Activated CD4-positive, alpha-beta T cell treated with anti-CD3 and anti-CD28 coated beads for 24 hours (primary cell): ENCODE measurements at places on chromosomes 11 and 22.
A peak's percentile ranks its signal among the peaks of the same experiment; 100 is the strongest.

DNA sequence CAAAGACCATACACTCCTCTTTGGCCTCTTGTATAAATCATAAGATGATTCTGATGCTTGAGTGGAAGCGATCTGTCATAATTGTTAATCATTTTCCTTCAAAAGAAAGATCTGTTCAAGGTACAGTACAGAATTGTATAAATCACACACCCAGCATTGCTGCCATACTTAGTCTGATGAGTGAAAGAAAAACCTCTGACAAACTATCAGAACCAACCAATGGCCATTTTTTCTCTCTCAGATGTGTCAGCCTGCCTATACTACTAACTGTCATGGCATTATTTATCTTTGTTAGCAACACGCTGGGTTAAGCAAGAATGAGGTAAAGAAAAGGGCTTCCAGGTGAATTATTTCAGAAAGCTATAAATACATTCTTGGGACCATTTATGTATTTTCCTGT lies 1112.7 kb upstream of the TENM4 start:
- DNase-seq: no peak

- no peak for DNase-seq
Observed at GRCh38 chr22:25540908-25541660, 23.4 kb upstream of the GRK3 start.

- DNase-seq: no peak
Observed at GRCh38 chr11:38598418-38598817, 2000.4 kb upstream of the RAG2 start.

- no peak for DNase-seq
Observed at GRCh38 chr11:45546366-45546765, 119.1 kb downstream of the CHST1 start.

GRCh38 chr11:105448703-105449079 lies 161.2 kb upstream of the GRIA4 start:
- no peak for DNase-seq

- DNase-seq: no peak
Observed at GRCh38 chr11:126808836-126809235, 191.7 kb downstream of the KIRREL3 start.

- DNase-seq: no peak
Observed at GRCh38 chr11:64649291-64649697, 58.3 kb downstream of the SLC22A12 start.

DNA sequence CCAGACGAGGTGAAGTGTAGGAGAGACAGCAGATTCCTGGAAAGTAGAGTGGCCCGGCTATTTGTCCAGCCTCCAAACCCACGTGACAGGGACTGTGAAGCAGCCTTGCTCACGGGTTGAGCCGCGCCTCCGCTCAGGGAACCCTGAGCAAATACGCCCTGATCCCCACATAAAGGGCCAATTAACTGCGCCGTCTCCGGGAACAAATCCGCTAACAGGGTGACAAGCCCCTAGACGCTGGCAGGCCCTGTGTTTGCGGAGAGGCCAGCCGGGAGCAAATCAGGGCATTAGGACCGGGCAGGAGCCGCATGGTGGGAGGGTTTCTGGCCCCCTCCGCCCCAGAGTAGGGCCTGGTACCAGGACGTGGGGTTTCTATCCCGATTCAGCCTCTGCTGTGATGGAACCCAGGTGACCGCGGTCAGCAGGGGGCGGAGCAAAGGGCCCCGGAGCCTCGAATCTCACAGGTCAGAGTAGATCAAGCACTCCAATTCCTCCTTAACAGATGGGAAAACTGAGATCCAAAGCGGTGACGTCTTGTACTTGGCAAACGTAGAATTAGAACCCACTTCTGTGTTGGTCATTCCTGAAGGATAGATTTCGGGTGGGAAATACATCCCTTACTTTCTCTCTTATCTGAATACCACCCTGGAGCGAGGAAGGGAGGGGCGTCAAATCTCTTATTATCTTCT lies 2.0 kb upstream of the ROBO3 start:
- no peak for DNase-seq

GRCh38 chr11:58471892-58472291 lies 29.9 kb upstream of the OR5B12 start:
- no peak for DNase-seq

GRCh38 chr11:48011798-48012391 lies 31.5 kb downstream of the PTPRJ start:
- peak; percentile 47 for DNase-seq

- DNase-seq: no peak
Observed at GRCh38 chr11:111405551-111405950, 26.5 kb upstream of the POU2AF1 start.

DNA sequence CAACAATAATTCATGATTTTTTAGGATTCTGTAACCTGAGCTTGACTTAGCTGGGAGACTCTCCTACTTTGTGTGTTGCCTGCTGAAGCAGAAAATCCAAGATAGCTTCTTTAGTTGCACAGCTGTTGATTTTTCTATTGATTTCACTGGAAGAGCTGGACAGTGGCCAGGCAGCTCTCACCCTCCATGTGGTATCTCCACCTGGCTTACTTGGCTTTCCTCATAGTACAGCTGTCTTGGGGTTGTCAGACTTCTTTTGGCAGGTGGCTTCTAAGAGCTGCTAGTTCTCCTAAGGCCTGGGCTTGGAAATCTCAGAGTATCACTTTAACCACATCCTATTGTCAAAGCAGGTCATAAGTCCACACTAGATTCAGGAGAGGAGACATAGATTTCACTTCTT lies 130.8 kb upstream of the SPON1 start:
- DNase-seq: no peak

- no peak for DNase-seq
Observed at GRCh38 chr11:19832901-19833300, 120.3 kb downstream of the NAV2 start.

- DNase-seq: no peak
Observed at GRCh38 chr11:7154881-7155361, 66.1 kb downstream of the RBMXL2 start.

DNA sequence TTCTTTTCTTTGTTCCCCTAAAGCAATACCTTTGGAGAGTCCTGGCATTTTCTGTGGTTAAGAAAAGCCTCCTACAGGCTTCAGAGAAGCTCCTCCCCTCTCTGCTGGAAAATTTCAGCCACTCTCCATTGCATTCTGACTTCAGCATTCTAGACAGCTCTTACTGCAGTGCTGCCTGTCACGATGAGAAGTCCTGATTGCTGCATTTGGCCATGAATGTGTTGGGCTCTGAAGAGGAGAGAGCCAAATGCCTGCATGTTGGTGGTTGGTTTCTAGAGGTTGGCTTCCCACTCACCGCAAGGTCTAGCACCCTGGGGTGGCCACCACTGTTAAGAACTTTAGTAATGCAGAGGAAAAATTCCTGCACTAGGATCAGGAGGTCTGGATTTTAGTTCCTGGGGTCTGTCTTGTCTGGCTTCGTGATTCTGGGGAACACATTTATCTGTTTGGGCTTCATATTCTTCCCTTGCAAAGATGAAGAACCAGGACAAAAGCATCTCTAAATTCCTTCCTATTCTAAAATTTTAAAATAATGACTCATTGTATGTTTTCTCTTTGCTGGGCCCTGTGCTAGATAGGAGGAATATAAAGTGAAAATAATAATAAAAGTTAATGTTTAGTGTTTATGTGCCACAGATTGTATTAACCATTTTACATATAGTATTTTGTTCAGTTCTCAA lies 38.1 kb downstream of the COA4 start:
- DNase-seq: no peak

DNA sequence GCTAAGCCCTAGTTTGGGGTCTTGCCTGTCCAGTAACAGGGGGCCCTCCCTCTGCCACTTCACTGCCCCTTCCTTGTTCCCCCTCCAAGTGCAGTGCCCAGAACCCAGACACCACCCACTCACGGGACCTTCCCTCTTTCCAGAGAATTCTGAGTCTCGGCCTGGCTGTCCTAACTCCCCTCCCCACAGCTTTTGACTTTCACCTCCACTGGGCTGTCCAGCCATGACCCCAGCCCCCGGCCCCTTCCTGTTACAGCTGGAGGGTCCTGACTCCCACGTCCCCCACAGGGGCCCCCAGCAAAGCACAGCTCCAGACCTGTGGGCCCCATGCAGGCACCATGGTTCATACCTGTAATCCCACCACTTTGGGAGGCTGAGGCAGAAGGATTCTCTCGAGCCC lies 71.5 kb downstream of the BRD1 start:
- DNase-seq: no peak

- no peak for DNase-seq
Observed at GRCh38 chr11:94840209-94840608, 72.1 kb downstream of the AMOTL1 start.

- no peak for DNase-seq
Observed at GRCh38 chr11:69170704-69171103, 15.0 kb downstream of the SMIM38 start.

GRCh38 chr11:134783234-134783633 lies 371.2 kb upstream of the B3GAT1 start:
- DNase-seq: no peak

- no peak for DNase-seq
Observed at GRCh38 chr11:88308576-88308975, 29.0 kb downstream of the CTSC start.

- no peak for DNase-seq
Observed at GRCh38 chr11:44670794-44671193, 56.0 kb upstream of the TSPAN18 start.

DNA sequence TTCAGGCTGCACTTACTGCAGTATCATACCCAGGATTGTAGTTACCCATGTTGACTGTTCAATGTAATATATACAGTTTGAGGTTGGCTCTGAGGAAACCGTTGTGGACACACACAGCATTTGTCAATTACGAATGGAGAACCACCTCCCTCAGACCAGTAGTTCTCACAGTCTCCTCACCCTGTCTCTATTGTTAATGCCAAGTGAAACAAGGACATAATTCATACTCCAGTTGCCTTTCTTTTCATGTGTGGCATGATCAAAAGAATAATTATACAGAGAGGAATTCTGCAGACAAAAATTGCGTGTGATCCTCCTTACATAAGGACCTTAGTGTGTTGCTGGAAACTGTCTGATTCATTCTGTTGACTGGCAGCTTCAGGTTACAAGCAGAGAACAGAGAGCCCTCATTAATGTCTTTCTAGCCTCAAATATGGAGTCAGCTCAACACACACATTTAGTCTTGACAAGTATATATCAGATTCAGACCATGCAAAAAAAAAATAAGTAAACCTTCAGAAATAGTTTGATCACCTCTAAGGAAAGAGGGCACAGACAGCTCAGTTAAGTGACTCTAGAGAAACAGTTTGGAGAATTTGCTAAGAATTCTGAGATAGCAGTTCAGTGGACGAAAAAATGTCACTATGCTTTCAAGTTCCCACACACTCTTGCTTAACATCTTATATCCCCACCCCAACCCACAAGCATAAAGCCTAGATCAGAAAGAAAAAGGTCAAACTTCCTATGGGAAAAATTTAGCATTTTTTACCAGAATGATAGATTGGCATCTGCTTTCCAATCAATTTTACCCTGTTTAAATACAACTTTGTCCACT lies 96.1 kb downstream of the MAML2 start:
- DNase-seq: no peak
